ENCODE measurements at places on chromosomes 13 and 19. TPM values are rescaled to one million over a fixed set of nuclear protein-coding genes. Genes with fewer than 3 reads are reported as not detected.

DNA sequence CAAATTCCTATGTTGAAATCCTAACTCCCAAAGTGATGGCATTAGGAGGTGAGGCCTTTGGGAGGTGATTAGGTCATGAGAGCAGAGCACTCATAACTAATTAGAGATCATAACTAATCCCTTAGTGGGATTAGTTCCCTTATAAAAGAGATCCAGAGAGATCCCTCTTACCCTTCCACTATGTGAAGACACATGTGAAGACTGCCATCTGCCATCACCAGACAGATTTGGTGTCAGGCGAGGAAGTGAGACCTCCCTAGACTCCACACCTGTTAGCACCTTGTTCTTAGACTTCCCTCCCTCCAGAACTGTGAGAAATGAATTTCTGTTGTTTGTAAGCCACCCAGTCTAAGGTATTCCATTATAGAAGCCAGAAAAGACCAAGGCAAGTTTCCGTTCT is 112.2 kb downstream of the NDFIP2 start:
- DNase-seq: no peak

Gene KLK14
- 2.8 TPM for total RNA-seq

DNA sequence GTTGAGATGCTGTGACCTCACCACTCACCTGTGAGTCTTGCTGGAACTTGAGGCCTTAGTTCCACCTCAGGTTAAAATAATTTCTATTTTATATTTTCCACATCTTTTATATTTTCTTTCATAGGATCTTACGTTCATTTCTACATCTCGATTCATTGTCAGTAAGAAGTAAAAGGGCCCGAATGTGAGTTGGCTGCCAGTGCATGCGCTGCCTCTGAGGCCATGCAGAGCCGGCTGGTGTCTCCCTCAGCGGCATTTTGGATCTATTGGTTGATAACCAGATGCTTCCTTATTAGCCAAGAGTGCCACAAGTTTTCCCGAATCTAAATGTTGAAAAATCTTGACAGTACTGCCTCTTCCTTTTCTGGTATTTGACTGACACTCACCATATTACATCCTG is 347.3 kb downstream of the TEX29 start:
- DNase-seq: no peak

- DNase-seq: no peak
Observed at GRCh38 chr13:62119739-62120700, 704.4 kb upstream of the PCDH20 start.

Gene KLK1
- 0.32 TPM for total RNA-seq

DNA sequence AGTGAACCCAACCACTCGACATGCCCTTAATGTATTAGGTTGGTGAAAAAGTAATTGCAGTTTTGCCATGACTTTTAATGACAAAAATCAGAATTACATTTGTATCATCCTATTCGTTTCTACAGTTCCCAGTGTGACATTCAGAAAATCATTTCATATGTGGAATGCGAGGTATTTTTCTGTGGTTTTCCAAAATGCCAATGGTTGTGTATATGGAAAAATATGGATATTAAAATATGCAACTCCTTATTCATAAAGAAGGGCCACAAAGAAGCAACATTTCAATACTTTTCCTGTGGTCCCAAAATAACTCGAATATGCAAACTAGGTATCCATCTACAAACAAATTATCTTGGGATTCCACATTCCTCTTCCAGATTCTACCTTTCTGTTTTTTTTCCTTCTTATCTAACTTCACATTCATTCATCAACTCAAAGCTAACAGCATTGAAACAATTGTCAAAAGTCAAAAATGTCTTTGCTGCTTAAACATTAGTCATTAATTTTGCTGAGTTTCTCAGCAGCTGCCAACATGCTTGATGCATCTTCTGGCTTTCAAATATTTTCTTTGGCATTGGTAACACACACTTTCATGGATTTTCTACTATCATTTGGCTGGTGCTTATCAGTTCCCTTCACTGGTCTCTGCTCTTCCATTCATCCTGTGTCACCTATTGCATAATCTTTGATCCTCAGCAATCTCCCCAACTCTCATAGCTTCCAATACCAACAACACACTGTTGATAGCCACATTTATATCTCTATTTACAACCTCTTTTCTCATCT is 1445.4 kb downstream of the EFNB2 start:
- DNase-seq: no peak

Gene PSG1
- total RNA-seq: not detected

GRCh38 chr13:112179421-112179820 is 112.5 kb downstream of the SOX1 start:
- no peak for DNase-seq
